ENCODE measurements at places on chromosomes 2 and 18.

DNA sequence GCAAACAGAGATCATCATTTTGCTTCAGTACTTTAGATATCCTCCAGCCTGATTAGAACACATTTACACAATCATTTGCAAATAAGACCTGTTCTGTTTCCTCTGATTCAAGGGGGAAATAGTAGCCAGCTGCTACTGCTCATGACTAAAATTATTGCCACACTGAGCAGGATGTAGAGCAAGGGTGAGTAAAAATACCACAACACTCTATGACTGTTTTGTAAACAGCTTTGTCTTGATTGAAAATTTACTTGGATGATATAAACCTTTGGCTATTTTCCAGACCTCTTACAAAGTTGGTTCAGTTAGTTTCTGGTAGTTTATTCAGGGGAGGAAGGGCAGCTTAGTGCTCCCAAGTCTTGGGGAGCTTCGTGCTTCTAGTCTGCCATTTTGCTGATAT, 286.4 kb upstream of the CNTNAP5 start:
- no peak for DNase-seq

DNA sequence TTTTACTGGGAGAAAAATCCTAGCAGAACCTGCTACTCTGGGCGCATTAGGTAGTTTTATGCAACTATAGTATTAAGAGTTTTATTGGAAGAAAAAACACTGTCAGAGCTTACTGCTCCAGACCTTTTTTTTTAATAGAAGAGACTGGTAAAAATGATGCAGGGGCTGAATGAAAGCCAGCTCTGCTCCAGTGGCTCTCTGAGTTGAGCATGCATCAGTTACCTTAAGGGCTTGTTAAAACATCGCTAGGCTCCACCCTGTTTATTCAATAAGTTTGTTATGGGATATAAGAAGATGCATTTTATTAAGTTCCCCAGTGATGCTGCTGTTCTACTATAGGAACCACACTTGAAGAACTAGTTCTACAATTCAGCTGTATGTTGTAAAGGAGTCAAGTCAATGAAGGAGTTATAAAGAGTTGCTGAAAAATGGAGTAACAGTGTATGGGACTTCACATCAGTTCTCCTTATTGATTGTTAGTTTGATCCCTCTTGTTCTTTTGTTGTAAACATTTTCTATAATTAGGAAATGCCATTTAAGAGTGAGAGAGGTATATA, 13.2 kb downstream of the SNRPG start:
- DNase-seq = no peak

DNA sequence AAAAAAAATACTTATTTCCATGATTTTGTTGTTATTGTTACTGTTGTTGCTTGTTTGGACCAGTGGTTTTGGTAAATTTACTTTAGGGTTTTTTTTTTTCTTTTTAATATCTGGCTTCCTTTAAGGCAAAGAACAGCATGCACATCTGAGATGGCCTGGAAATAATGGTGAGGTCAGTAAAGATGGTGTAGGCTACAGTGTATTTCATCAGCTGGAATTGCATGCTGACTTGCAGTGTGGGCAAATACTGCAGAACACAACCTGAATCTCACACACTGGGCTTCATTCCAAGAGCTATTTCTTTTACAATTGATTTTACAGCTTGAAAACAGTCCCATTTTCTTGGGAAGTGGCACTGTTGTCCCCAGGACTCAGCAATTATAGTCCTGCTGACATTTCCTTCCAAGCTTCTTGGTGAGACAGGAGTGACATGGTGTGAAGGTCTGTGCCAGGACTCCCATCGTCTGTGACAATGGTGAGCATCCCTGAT, 376.1 kb upstream of the SOX11 start:
- DNase-seq = no peak

- no peak for DNase-seq
Observed at GRCh38 chr2:236934656-236935055, 151.0 kb upstream of the COPS8 start.

DNA sequence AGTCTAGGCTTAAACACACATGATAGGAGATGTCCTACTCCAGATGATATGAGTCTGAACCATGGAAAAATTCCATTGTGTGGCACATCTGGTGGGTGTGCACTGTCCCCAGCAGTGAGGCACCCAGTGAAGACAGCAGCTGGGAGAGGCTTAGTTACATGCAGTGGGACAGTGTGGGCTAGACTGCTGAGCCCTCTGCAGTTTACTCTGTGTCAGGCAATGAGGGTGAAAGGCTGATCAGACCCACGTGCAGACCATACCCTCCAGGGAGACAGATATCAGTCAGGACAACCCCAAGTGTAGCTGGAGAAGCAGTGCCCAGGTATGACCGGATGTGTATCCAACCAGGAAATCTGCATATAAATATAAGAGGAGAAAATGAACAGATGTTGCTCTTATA, 13.4 kb downstream of the IL37 start:
- DNase-seq = no peak

DNA sequence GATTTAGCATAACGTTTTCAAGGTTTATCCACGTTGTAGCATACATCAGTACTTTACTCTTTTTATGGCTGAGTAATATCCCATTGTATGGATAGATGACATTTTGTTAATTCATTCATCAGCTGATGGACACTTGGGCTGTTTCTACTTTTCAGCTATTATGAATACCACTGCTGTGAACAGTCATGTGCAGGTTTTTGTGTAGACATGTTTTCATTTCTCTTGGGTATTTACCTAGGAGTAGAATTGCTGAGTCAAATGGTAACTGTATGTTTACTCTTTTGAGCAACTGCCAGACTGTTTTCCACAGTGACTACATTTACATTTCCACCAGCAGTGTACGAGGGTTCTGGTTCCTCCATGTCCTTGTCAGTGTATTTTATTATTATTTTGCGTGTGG, 33.9 kb downstream of the COX7A2L start:
- DNase-seq = no peak

- DNase-seq = no peak
Observed at GRCh38 chr2:238914648-238915015, 66.7 kb downstream of the TWIST2 start.

DNA sequence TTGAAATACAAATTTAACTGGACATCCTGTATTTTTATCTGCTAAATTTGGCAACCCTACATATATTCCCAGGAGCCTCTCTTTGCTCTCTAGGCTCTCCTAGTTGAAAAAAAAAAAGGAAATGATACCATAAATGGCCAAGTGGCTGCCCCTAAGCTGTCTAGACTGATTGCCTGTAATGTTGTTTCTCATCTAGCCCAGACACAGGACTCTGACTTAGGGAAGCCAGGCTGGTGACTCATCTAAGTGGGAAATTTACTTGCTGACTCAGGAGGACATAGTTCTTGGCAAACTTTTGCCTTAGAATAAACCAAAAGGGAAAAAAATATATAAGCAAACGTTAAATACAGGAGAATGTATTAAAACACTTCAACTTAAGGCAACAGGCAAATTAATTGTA, 14.6 kb upstream of the ITGAV start:
- no peak for DNase-seq

DNA sequence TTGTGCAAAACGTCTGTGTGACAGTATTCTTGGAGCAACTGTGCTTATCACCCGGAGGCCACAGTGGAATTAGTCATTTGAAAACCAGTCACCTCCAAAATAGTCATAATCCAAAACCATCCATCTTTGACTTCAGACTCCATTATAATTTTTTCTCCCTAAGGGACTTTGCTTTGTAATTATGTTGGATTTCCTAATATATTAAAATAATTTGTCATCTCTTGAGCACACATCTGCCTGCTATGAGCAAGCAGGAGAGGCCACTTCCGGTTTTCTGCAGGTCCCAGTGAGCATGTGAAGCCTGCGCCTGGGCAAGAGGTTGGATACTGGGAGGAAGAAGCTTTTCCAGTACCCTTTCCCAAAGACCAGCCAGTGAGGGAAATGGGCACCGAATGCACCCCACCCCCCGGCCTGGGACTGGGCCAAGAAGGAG, 57.7 kb downstream of the ODC1 start:
- DNase-seq = no peak

GRCh38 chr2:237257471-237257951, 156.5 kb downstream of the COL6A3 start:
- no peak for DNase-seq

- DNase-seq = no peak
Observed at GRCh38 chr2:199991691-199992090, 36.3 kb downstream of the MAIP1 start.

DNA sequence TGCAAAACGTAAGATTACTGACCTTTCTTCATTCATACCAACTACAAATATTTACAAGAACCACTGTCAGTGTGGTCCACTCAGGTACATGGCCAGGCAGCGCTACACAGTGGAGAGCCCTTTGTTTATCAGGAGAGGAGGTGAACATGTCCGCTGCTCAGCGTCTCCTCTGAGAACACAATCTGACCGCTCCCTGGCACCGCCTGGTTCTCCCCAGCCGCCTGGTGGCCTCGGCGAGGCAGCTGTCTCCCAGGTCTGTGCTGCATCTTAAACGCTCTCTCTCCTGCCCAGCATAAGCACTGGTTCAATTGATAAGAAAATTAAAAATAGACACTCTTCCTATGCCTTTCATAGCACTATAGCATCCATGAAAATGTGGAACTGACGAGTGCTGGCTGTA, 146.8 kb upstream of the PXDN start:
- DNase-seq = no peak

- no peak for DNase-seq
Observed at GRCh38 chr18:51153659-51154371, 43.7 kb downstream of the MEX3C start.

DNA sequence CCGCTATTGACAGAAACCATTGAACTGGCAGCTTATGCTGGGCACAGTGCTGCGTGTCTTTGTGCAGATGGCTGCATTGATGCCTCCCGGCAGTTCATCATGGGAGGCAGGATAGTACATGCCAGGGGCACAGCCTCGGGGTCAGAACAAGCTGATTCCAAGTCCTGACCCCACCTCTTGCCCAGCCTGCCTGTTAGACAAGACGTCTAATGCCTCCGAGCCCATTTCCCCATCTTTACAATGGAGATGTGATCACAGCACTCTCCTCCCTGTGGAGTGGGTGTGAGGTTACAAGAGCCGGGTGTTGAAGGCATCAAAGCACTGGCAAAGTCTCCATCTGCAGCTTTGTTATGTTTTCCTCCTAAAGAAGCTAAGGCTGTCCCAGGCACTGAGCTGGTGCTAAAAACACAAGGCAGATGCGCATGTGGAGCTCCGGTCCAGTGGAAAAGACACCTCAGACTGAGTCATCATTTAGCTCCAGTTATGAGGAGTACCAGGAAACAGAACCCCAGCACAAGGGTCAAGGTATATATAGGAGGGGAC, 125.7 kb upstream of the EPAS1 start:
- peak; percentile 21 for DNase-seq
